Right kidney (tissue), 9 donors: ENCODE measurements at places on chromosomes 2 and 18.

DNA sequence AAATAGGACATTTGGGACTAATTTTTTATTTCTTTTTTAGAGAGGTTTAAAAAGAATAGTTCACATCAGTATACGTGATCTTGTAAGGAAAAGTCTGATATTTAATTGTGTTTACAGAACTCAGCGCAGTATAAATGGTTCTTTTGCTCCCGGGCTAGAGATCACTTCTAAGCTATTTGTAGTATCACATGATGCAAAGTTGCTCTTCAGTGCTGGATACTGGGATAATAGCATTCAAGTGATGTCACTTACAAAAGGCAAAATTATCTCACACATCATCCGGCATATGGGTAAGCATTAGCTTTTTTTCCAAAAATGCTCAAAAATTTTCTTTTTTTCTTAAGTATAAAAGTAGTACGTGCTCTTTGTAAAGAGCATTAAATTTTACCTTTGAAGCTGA, 37.4 kb upstream of the CYP20A1 start:
- DNase-seq, result no peak

DNA sequence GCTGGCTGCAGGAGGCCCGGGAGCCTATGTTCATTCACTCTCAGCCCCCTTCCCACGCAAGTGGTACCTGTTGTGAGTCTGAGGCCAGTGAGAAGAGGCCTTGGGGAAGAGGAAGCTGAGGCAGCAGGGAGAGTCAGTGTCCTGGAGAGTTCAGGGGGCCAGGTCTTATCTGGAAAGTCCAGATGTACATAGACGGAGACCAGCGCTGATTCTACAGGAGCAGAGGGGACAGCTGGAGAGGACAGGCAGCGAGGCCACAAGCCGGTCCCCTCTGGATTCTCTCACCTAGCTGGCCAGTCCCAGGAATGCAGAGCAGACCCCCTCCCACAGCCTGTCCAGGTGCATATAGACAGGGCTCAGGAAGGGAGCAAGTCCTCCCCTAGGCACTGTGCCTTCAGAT, 29.1 kb upstream of the SELENOI start:
- no peak for DNase-seq

GRCh38 chr2:66535574-66536289, 100.8 kb downstream of the MEIS1 start:
- no peak for DNase-seq

DNA sequence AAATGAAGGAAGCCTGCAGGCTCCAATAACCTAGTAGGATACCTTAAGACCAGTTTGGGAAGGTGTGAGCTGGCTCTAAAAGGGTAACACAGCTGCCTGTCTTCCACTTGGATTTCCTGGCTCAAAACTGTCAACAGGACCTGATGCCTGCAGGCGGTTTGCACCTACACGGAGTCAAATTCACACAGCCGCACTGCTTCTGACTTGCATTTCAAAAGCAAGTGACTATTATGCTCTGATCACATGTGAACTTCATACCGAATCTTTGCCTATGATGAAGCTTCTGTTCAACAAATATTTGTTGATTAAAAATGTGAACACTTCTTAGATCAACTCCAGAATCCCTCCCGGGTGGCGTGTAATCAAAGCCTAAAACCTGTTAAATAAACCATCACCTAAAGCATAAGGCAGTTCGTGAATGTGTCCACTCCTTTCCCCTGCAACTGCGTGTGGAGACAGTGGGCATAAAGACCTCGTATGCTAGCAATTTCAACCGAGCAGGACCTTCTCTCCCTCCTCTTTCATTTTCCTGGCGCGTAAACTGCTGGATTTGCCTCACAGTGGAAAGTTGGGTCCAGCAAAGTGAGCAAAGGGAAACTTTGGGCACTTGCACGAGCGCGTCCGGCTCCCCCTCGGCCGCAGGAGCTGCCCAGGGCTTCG, 784 bp downstream of the CRACDL start:
- no peak for DNase-seq

DNA sequence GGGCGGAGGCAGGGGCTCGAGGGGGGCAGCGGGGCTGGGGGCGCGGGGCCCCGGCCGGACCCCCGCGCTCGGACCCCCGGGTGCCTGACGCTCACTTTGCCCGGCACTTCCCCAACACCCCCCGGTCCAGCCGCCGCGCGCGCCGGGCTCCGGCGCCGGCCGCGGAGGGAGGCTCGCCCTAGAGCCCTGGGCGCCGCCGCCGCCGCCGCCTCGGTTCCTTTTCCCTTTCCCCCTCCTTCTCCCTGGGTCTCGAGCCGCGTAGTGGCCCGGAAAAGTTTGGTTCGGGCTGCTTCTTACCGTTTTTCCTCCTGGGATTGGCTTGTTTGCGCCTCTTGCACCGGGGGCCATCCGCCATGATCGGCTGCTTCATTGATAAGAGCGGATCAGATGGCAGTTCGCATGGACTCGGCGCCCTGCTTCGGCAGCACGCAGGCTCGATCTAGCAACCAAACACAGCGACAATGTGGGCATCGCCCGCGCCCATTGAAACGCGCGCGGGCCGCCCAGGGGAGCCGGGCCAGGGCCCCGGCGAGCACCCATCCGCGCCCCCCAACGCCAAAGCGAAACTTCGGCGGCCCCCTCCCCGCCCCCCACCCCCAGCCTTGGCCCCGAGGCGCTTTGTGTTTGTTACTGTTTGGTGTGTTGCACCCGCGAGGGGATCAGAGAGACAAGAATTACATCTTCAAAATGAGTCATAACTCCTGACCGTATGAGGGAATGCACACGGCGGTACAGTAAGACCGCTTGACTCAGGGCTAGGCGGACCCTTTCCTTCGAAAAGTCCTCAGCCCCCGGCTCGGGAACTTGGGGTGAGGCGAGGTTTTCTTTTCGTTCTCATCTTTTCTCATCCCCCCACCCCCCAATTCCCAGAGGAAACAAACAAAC, 2.7 kb downstream of the ZEB2 start:
- DNase-seq, result peak; percentile 84

- no peak for DNase-seq
Observed at GRCh38 chr2:152396763-152397162, 61.8 kb downstream of the FMNL2 start.

DNA sequence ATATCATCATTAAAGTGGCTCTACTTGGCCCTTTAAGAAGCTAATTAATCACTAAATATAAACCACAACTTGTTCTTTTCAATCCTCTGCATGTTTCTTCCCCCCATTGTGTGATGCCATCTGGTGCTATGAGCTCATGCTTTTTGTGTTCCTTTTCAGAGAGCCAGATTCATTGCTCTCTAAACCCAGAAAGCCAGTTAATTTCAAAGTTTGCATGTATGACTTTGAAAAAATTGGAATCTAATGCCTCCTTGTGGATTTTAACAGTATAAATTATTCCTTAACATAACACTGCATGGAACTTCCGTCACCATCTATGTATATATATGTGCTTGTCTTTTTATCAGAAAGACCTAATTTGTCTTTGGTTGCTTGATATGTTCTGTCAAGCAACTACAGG, 31.1 kb downstream of the TMEM178A start:
- DNase-seq, result peak; percentile 19

DNA sequence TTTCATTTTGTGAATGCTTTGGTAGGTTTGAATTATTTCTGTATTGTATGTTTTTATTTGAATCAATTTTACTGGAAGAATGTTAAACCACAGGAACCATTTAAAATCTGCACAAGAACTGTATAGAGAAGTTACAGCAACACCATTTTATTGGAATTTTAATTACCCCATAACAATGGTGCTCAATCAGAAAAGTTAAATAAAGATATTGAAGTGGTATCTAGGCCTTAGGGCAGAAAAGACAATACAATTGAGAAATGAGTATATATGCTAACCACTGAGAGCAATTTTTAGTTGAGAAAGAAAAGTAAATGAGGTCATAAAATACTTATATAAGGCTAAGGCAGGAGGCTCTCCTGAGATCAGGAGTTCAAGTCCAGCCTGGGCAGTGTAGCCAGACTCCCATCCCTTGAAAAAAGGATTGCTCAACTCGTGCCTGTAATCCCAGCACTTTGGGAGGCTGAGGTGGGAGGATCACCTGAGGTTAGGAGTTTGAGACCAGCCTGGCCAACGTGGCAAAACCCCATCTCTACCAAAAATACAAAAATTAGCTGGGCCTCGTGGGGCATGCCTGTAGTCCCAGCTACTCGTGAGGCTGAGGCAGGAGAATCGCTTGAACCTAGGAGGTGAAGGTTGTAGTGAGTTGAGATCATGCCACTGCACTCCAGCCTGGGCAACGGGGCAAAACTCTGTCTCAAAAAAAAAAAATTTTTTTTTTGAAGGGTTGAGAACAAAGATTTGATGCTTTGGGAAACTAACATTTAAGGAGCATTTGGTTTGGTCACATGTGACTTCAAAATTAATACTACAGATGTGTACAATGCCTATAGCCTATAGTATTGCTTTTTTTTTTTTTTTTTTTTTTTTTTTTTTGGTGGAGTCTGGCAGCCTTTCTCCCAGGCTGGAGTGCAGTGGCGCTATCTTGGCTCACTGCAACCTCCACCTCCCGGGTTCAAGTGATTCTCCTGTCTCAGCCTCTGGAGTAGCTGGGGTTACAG, 212.9 kb upstream of the STON1 start:
- no peak for DNase-seq
